ENCODE measurements at places on chromosomes 2 and 18.

GRCh38 chr2:198296665-198297308 lies 492.4 kb downstream of the PLCL1 start:
- DNase-seq: peak; percentile 46

- no peak for DNase-seq
Measured at GRCh38 chr2:113227698-113228097, 51.0 kb downstream of the PAX8 start.

- no peak for DNase-seq
Measured at GRCh38 chr2:170885130-170885791, 43.8 kb upstream of the GORASP2 start.

- DNase-seq: no peak
Measured at GRCh38 chr2:159176555-159176954, 109.9 kb downstream of the WDSUB1 start.

- DNase-seq: peak; percentile 96
Measured at GRCh38 chr2:112054847-112055729, at the start of gene TMEM87B. TSS of gene TMEM87B (plus strand) at chr2:112055269. CDS start at chr2:112055592, 323 bp downstream.

DNA sequence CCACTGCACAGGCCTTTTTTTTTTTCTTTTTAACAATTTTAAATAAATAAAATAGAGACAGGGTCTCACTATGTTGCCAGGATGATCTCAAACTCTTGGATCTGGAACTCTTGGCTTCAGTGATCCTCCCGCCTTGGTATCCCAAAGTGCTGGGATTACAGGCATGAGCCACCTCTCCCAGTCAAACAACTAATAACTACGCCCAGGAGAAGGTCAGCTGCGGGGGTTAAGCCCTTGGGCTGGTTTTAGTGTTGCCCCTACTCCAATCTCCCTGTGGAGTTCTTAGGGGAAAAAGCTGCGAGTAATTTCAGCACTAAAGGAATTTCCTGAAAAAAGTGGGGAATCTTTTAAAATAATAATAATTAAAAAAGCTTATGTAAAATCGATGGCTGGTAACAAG lies 96.4 kb upstream of the XPO1 start:
- DNase-seq: no peak

GRCh38 chr2:68767031-68767961 lies 32.7 kb downstream of the ARHGAP25 start:
- no peak for DNase-seq

DNA sequence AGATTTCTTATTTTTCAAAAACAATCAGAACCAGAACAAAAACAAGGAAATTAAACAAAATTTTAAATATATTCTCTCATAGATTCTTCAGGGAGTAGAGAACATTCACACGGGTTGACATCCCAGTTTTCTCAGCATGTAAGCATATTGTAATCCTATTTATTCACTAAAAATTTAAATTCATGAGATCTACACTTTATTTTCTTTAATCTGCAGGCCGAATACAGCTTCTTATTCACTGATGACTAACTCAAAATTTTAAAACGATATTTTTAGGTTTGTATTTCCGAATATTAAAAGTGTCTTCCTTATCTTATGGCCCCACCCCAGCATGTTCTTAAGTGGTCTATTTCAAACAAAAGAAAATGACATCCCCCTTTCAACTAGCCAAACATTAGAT lies 262.4 kb downstream of the MEIS1 start:
- DNase-seq: no peak

DNA sequence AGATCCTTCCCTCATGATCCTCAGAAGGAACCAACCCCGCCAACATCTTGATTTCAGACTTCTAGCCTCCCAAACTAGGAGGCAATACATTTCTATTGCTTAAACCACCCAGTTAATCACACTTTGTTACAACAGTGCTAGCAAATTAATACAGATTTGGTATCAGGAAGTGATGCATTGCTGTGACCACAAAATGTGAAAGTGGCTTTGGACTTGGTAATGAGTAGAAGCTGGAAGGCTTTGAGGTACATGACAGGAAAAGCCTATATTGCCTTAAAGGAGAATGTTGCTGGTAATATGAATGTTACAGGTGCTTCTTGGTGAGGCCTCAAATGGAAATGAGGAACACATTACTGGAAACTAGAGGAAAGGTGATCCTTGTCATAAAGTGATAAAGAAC lies 260.3 kb downstream of the SATB2 start:
- no peak for DNase-seq

- no peak for DNase-seq
Measured at GRCh38 chr2:59034837-59035236, 793.7 kb upstream of the FANCL start.

DNA sequence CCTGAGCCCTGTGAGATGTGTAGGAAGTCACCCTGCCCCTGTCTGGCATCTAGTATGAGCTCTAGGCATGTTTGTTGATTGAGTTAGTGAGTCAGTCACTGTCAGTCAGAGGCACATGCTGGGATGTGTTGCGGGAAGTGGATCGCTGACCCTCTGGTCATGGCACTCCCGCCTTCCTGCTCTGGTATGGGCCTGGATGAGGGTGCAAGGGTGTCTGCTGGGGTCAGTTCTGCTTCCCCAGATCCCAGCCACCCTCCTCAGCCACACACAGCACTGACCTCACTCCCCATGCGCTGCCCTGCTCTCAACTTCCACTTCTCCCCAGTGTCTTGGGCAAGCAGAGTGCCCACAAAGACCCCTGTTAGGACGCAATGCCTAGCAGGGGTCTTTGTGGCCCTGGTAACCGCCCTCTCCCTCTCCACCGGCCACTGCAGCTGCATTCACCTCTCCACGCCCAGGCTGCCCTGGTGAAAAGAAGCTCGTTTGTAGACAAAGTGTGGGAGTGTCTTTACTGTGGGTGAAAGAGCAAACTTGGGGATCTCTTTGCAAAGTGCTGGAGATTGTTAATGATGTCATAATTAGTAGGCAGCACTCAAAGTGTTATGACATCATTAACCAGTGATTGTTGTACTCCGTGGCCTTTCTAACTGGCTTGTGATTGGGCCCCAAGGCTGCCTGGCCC lies 252.1 kb downstream of the LDLRAD4 start:
- no peak for DNase-seq

DNA sequence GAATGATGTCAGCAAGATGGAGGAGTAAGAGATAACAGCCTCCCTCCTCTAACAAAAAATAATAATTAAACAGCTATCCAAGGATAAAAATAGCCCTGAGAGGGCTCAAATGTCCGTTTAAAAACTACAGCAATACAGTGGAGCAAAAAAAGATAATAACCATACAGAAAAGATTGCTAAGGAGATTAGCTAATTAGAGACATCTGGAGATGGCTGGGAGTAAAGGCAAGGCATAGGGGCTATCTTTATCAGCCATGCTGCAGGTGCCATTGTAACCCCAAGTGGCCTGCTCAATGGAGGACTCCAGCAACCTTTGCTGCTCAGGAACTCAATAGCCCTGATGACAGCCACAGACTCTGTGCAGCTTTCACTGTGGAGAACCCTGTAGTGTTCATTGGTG lies 42.7 kb downstream of the MDH1 start:
- no peak for DNase-seq

- no peak for DNase-seq
Measured at GRCh38 chr18:73688161-73688560, 459.5 kb downstream of the FBXO15 start.

DNA sequence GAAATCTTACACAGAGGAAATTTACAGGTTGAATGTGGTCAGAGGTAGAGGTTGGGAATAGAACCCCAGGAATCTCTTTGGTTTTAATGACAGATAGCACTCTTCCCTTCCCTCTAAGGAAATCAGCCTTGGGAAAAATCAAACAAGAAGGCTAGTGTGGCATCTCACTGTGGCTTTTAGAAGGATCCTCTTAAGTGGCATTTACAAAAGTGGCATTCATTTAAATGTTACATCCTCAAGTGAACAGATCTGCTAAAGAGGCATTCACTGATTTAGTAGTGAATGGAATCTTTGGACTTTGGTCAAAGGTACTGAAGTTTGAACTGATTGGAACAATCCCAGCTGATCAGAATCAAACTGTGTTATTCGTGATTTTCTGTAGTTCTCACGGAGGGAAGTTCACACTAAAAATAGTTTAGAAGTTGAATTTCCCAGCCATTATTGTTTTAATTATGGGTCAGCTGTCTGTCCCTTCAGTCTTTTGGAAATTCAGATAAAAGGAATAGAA lies 136.5 kb upstream of the FN1 start:
- no peak for DNase-seq
